Activated effector memory CD4-positive, alpha-beta T cell treated with Interleukin-2 at 50 U/mL for 16 hours (primary cell): ENCODE measurements at places on chromosomes 4 and X.

DNA sequence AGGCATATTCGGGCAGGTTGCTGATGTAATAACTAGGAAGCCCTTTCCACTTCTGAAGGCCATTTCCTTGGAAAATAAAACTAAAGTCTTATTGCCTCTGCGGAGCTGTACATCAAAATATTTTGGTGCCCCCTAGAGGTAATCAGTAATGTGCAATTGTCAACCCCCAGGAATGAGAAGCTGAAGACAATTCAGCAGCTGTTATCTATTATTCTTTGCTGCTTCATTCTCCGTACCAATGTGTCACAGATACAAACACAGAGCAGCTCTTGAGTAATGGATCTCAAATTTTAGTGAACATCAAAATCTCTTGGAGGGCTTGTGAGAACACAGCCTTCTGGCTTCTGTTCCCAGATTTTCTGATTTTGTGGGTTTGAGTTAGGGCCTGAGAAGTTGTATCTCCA, 3.5 kb upstream of the SLIT2 start:
- DNase-seq: no peak

DNA sequence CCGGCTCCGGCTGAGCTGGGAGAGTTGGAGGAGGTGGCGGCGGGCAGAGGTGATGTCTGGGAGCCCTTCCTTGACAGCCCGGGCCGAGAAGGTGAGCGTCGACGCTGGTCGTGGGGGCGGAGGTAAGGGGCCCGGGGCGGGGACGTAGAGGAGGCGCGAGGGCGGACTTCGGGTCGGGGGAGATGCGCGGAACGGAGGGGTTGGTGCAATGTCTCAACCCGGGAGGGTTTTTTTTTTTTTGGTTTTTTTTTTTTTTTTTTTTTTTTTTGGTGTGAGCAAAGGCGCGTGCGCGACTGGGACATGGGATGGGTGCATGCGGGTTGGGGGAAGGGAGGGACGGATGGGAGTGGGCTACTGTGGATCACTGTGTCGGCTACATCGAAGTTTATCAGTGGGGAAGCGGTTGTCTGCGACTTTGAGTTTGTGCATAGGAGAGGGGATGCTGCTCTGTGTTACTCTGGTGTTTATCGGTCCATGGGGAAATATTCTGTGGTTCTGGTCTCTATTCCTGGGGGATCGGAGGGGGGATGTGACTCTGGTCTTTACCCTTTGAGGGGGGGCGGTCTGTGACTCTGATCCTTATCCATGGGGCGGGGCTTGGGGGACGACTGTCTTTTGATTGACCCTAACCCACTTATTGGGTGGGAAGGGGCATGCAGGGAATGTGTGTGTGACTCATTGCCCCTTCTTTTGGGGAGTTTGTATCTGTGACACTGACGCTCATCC, 537 bp downstream of the RBM10 start:
- DNase-seq: no peak

DNA sequence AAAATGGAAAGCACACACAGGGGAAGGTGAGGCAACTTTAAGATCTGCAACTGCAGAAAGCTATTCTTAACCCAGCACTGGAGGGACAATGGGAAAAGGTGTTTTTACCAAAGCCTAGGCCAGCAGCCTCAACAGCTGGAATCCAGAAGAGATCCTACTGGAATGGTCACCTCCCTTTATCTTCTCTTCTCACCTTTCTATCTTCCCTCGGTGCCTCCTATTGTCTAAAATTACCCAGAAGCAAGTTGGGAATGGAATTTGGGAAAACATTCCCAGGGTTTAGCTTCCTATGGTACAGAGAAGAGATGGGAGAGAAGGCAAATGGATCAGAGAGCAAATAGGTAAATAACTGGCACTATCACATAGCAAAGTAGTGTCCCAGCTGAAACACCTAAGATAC, 73.1 kb downstream of the TIGD2 start:
- no peak for DNase-seq

DNA sequence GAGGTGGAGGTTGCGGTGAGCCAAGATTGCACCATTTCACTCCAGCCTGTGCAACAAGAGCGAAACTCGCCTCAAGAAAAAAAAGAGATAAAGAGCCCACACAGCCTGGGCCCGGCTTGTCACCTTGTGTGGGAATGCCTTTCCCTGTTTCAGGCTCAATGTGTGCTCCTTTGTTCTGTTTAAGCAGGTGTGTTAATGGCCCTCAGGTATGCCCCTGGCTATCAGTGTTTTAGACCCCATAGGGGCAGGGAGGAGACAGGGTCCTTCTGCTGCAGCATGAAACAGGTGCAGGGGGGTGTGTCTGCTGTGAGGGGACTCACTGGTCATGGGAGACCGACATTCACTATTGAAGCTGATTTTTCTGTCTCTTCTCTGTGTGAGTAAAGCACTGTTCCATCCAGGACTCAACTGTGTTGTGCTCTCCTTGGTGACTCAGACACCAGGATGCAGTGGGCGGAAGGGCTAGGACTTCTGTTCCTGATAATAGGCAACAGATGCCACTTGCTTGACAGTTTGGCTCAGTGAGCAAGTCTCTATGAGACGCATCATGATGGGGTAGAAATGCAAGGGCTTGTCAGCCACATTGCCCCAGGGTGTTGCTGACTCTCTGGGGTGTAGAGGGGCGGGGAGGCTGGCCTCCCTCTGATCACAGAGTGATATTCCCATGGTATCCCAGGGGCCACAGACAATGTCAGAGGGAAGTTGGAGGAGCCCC, 15.6 kb upstream of the LAP3 start:
- no peak for DNase-seq

DNA sequence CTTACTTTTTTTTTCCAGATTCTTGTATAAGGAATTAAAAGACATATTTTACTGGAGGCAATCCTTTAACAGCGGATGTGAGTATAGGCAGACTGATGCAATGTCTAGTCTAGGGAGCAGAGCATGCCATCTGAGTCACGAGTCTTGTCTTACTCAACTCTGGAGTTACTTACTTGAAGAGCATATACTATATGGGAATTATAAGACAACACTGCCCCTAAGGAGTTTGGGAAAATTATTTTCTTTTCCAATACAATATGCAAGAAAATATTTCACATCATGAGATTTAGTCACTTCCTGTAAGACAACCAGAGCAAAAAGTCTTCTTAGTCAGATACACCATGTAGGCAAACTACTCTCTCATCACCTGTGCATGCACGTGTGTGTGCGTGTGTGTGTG, 537.3 kb upstream of the FTHL17 start:
- DNase-seq: no peak

GRCh38 chr4:917466-917865, 14.7 kb downstream of the GAK start:
- no peak for DNase-seq

GRCh38 chrX:13101441-13102139, 57.2 kb upstream of the FAM9C start:
- DNase-seq: no peak

- no peak for DNase-seq
Observed at GRCh38 chr4:85780664-85781063, 305.7 kb downstream of the ARHGAP24 start.

- no peak for DNase-seq
Observed at GRCh38 chr4:6469898-6470501, 2.4 kb downstream of the PPP2R2C start.

DNA sequence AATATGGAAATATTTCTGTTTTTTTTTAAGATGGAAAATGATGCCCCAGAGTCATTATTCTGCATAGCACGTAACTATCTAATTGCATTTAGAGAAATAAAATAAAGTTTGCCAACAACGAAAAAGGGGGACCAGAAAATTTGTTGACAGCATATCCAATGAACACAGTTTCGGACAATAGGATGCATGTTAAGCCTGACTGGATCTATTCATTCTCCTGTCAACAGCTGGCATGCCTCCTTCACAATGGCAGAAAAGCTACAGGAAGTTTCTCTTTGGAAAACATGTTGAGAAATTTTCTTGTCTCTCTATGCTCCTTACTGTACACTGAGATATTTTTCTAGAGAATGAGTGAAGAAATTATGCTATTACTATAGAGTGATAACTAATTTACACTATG, 262.5 kb downstream of the GRID2 start:
- no peak for DNase-seq

GRCh38 chr4:78428996-78429395, 122.6 kb upstream of the ANXA3 start:
- no peak for DNase-seq

DNA sequence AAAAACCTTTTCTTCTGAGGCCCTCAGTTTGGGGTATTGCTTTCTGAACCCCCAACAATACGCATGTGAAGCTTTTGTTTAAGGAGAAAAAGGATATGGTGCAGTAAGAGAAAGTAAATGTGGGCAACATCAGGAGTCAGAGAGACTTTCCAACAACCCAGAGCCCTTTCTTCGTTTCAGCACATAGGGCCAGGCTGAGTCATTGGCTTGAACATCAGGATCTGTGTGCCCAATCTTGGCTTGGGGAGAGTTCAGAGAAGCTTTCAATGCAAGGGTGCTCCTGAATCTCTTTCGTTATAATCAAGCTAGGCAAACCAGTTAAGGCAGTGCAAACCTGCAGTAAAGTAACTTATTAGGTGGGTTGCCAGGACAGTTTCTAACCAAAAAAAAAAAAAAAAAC, 191.2 kb downstream of the FRMPD4 start:
- no peak for DNase-seq

DNA sequence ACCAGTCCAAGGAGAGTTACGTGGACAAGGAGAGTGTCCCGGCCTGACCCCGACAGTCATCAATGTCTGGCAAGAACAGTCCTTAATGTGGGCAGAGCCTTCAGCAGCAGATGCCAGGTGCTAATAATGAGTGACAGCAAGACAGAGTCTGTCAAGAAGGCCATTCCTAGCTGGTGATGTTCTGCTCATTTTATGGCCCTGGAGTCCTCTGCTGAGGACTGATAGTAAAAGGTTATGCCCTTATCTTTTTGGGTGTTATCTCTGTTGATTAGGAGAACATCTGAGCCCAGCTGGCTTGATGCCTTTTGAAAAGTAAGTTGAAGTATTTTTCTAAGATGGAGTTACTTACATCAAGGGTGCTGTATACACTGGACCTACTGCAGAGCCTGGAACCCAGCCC, 67.3 kb downstream of the SLC34A2 start:
- DNase-seq: no peak

DNA sequence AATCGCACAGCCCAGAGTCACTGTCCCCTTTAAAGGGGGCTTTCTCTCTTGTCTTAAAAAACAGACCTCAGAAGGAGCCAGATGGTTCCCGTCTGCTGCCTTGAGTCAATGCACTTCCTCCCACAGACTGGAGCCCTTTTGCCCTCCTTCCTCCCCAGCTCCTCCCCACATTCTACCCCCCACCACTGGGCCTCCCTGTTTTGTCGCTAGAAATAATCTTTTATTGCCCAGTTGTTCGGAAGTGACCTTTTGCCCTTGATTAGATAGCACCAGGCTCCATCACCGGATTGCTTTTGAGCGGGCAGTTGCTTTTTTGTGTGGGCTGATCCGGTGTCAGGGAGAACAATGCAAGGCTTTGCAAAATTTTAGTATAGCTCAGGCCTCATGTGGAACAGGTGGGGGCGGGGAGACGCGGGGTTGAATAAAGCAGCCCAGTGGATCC, 47.7 kb downstream of the SPRY1 start:
- no peak for DNase-seq

- no peak for DNase-seq
Observed at GRCh38 chr4:17335371-17335770, 176.5 kb downstream of the QDPR start.

DNA sequence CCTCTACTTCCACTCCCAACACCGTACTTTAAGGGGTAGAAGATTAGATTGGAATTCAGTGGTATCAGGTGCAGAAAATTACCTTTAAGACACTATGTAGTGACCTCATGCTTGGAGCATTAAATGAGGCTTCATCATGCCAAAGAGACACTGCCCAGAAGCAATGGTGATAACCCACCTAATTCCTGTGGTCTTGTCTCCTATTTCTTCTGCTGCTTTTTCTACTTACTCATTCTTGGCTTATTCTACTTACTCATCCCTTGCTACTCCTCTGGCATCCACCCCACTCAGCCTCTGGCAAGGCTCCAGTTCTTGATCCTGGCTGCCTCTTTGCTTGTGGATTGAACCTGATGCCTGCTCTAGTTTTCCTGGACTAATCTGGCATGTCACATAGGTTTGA, 62.3 kb upstream of the ADAMTS3 start:
- no peak for DNase-seq

DNA sequence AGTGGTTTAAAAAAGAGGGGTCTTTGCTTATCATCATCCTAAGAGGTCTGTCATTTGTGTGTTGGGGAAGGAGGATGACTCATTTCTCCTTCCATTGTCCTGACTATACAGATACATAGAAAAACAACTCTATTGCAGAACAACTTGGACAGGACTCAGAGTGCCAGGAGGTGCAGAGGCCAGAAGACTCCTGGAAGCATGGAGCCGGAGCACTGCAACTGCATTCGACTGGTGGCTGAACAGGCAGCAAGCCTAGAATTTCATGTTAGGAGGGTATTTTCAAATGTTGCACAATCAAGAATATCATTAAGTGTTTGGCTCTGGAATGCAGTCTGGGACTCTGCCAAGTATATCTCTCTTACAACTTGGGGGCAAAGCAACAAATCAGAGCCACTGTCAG, 35.0 kb upstream of the MAML3 start:
- no peak for DNase-seq

DNA sequence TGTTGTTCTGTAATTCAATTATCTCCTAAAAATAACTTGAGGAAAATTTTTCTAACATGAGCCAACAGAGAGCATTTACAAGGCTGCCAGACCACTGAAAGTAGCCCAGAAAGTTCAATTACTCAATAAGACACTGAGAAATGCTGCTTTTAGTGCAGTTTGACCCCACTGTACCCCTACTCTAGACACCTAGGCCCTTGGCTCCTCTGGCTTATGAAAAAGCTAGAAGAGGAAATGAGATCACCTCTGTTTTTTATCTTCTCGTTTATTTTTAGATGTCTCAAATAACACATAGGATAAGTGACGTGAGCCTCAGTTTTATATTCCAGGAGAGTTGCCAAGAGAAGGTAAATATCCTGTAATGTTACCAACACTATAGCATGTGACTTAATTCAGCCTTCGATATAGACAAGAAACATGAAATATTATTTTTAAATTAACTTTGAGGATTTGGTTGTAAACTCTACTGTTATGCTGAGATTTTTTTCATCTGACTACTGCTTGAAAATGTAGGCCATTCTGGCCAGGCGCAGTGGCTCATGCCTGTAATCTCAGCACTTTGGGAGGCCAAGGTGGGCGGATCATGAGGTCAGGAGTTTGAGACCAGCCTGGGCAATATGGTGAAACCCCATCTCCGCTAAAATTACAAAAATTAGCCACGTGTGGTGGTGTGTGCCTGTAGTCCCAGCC, 24.4 kb downstream of the TNIP3 start:
- DNase-seq: no peak

GRCh38 chr4:140837736-140838135, 81.6 kb upstream of the TBC1D9 start:
- DNase-seq: no peak

- DNase-seq: no peak
Observed at GRCh38 chr4:169412046-169412445, 141.3 kb upstream of the SH3RF1 start.
